ENCODE measurements at places on chromosomes 13 and 19.

DNA sequence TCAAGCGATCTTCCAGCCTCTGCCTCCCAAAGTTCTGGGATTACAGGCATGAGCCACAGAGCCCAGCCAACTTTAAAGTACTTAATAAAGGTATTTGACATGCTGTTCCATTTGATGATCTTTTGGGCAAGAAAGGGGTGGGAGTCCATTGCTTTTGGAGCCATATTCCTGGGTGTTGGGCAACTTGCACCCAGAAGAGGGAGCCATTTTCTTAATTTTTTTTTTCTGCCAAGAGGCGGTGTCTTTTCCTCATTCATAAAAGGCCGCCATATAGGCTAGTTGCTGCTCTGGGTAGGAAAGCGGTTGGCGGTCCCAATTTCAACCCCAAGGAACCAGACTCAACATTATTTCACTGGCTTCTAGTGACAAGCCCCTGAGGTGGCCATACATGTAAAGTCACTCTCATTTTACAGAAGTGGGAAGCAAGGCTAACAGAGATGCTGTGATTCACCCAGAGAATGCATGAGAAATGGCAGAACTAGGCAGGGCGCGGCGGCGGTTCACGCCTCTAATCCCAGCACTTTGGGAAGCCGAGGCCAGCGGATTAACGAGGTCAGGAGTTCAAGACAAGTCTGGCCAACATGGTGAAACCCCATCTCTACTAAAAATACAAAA lies 139.6 kb downstream of the CACNA1A start:
- no peak for DNase-seq

DNA sequence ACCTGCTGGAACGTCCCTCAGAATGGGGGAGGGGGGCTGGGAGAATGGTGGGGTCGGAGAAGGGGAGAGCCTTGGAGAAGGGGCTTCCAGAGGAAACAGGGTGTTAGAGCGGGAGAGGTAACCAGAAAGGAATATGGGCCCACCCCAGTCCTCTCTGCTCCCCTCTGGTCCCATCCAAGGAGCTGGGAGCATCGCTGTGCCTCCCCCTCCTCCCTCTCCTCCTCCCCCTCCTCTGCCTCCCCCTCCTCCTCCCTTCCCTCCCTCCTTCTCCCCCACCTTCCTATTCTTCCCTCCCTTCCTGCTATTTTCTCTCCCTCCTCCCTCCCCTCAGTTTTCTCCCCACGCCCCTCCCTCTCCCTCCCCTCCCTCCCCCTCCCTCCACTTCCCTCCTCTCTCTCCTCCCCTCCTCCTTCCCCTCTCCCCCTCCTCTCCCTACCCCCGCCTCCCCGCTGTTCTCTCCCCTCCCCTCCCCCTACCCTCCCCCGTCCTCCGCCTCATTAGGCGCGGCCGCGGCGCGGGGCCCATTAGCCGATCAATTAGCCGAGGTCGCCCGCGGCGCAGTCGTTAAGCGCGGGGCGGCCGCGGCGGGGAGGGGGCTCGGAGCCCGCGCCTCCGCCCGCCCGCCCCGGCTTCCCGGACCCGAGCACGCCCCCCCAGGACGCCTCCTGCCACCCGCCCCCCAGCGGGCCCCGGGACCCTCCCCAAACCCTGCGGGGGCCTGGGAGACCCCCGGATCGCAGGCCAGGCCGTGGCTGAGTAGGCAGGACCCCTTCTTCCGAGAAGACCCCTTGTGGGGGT lies 15.4 kb downstream of the TLE5 start:
- DNase-seq: no peak

DNA sequence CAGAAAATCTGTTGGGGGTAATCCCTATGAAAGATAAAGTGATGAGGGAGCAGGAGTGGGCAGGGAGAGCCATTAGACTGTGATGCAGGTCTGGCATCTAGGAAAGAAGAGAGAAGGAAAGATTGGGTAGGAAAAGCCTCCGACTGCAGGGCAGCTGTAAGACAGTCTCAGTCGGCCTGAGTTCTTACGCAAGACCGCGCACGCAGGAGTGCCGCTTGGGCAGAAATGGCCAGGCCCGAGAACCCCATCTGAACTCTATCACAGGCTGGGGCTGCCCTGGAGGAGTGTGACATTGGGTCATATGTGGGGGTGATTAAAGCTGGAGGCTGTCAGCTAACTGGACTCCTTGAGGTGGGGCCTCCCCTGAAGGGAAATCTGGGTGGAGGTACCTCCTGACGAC lies 13.9 kb upstream of the FBXL3 start:
- DNase-seq: no peak

DNA sequence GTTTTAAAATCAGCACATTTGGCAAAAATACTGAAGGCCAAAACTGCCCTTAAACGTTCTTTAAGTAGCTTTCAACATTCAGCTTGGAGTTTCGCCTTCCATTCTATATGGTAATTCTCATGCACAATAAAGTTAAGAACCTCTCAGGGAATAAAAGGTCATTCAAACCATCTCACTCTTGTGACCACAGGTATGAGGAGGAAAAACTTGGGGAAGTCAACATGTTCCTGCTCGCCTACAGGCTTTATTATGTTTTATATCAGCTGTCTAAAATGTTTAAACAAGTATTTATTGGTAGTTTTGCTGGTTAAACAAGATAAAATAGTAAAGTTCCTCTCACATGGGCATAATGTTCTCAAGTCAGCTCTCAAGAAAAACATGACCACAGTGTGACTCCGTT lies 19.9 kb upstream of the TM9SF2 start:
- no peak for DNase-seq

GRCh38 chr19:29992233-29992867 lies 50.3 kb downstream of the URI1 start:
- no peak for DNase-seq

GRCh38 chr13:57858376-57858775 lies 226.8 kb downstream of the PCDH17 start:
- DNase-seq: no peak

DNA sequence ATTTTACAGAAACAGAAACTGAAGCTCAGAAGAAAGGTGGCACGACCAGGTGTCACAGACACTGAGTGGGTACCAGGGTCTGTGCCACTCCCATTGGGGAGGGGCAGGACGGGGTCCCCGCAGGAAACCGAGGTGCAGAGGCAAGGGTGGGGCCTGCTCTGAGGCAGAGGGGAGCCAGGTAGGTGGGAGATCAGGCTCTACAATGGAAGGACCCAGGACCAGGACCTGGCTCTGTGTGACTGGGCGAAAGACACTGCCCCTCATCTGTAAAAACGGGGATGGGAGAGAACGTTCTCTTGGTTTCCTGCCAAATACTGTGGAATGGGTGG lies 2.8 kb downstream of the PTGIR start:
- DNase-seq: no peak

GRCh38 chr19:34118879-34119748 lies 53.2 kb upstream of the LSM14A start:
- DNase-seq: no peak

- DNase-seq: no peak
These were observed 6.0 kb upstream of the FFAR2 start for GRCh38 chr19:35442091-35442490.

GRCh38 chr19:7830272-7830771 lies 304 bp downstream of the EVI5L start:
- DNase-seq: no peak

Measured in activated CD4-positive, alpha-beta T cell treated with anti-CD3 and anti-CD28 coated beads for 24 hours (primary cell).